ENCODE measurements at places on chromosomes 3 and 15.

GRCh38 chr15:94691169-94691568, 459.8 kb downstream of the MCTP2 start:
- no peak for DNase-seq

- DNase-seq: no peak
Measured at GRCh38 chr3:125156456-125156855, 56.1 kb downstream of the SLC12A8 start.

GRCh38 chr3:96960661-96961330, 146.4 kb downstream of the EPHA6 start:
- no peak for DNase-seq

DNA sequence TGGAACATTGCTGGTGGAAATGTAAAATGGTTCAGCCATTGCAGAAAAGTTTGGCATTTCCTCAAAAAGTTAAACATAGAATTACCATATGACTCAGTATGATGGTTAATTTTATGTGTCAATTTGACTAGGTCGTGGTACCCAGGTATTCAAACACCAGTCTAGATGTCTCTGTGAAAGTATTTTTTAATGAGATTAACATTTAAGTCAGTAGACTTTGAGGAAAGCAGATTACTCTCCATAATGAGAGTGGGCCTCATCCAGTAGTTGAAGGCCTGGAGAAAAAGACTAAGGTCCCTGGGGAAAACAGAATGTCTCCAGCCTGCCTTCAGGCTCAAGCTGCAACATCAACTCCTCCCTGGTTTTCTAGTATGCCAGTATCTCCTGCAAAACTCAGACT, 42.3 kb upstream of the TMEM87A start:
- no peak for DNase-seq

GRCh38 chr3:189001559-189001958, 170.2 kb upstream of the TPRG1 start:
- DNase-seq: no peak

- DNase-seq: no peak
Measured at GRCh38 chr3:172591876-172592771, 68.9 kb upstream of the TNFSF10 start.

- no peak for DNase-seq
Measured at GRCh38 chr3:148269816-148270215, 427.9 kb upstream of the AGTR1 start.

- no peak for DNase-seq
Measured at GRCh38 chr15:57969355-57969754, 96.2 kb downstream of the ALDH1A2 start.

GRCh38 chr3:65551945-65552344, 486.8 kb downstream of the MAGI1 start:
- DNase-seq: no peak

- DNase-seq: no peak
Measured at GRCh38 chr15:89629829-89630228, 25.4 kb downstream of the KIF7 start.

DNA sequence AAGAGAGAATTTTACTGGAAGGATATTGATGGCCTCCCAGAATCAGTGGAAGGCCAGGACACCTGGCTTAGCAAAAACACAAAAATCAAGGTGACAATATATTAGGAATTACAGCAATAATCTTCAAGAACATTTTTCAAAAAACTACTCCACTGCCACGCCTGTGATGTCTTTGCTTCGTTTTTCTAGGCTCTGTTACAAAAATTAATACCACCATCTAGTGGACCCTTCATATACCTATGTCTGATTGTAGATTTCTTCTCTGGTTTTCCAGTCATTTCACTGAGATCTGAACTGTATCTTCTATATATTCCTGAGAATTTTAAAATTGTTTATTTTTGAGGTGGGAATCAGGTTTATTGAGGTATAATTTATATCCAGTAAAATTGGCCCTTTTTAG, 5.6 kb upstream of the SLC33A1 start:
- DNase-seq: no peak

DNA sequence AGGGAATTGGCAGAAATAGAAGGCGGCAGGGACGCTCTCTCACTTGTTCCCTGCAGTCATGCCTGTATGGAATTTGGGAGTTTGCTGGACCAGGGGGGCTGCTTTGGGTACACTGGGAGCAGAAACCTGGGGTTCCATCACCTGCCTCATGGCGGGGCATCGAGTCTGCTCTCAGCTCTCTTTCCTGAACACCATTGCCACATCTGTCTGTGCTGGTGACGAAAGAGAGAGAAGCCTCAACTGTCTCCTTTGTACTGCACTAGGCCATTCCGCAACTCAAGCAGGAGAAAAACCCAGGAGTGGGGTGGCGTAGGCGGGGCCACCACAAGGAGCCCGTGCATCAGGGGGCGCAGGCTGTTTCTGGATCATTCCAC, 14.0 kb downstream of the TMEM158 start:
- no peak for DNase-seq

GRCh38 chr15:65042776-65043327, 2.3 kb upstream of the SLC51B start:
- DNase-seq: no peak

- DNase-seq: no peak
Measured at GRCh38 chr15:80885016-80885579, 104.5 kb downstream of the MESD start.

GRCh38 chr3:114878114-114878839, 268.8 kb downstream of the ZBTB20 start:
- DNase-seq: no peak

- DNase-seq: peak; percentile 63
Measured at GRCh38 chr3:77513542-77513941, 473.6 kb downstream of the ROBO2 start.

DNA sequence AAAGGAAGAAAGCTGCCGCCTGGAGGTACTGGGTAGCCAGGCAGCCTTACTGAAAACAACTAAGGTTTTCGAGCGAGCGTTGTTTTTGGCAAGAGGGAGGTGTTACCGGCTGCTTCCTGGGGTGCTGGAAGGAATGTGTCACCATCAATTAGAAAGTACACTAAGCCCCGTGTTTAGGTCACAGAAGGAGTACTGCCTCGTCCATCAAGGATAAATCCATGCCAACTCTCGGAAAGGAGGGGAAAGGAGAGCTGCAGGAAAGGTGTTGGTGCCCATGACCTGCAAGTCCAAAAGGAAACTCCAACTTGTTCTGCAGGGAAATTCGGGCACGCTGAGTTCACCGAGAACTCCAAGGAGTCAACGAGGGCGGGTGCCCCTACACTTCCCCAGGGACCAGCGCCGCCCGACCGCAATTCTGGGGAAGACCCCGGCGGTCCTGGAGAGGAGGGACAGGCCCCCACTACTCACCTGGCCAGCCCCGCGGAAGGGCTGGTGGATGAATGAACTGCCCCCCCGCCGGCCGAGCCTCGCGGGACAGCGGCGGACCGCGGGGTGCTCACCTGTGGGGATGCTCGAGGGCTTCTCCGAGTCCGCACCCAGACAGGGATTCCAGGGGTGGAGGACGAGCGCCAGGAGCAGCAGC, 542 bp downstream of the PLOD2 start:
- DNase-seq: peak; percentile 80

Measured in NCI-H2171 (cell line).